Right forelimb (tissue), 1 donor: ENCODE measurements at places on chromosomes 11 and 22.
A peak's percentile ranks its signal among the peaks of the same experiment; 100 is the strongest.

DNA sequence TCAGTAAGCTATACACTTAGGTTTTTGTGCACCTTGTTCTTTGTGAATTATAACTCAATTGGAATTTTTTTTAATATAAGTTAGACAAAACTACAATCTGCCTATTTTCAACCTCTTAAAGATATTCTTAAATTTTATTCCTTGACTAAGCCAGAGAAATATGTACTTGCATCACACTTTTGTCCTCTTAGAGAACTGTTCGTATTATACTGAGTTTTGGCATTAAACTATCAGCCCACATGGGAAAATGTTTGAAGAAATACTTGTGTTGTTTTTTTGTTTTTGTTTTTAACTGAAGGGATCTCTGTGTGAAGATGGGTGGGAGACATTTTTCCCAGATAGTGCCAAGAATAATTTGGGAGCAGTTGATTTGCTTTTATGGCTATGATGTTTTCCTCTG is 25.3 kb downstream of the CEP295 start:
- DNase-seq = no peak

DNA sequence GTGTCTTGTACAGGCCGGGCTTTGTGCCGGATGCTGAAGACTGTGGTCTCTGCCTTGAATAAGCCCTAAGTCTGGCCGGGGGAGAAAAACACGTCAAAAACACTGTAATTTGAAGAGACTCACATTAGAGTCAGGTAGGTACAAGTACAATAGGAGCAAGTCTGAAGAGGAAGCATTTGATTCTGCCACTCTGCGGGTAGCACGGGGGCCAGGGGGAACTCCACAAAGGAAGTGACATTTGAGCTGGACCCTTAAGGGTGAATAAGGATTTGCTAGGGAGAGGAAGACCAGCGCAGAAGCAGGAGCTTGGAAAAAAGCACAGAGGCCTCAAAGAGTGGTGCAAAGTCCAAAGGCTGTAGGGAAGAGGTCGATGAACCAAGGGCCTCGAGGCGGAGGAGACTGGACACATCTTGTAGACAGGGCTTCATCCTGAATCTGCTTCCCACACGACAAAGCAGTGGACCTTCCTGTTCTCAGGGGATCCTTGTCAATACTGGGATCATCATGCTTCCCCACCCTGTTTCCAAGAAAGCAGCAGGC is 38.7 kb downstream of the BUD13 start:
- peak; percentile 30 for DNase-seq

DNA sequence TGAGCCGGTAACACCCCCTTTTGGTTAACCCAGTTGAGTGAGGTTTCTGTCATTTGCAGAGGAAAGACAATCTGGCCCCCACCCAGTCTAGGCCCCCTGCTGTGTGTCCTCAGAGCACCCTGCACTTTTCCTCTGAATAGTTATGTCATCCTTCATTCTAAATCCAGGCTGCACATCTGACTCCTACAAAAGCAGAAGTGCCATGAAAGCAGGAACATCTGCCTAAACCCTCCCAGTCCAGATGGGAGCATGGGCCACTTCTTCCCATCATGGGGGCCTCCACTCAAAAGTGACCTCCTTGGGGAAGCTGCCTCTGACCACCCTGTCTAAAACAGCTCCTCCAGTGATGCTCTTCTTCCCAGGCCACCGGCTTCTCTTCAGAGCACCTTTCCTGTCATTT is 53.7 kb upstream of the HMGXB4 start:
- no peak for DNase-seq

GRCh38 chr22:47174096-47174495 is 411.6 kb downstream of the TBC1D22A start:
- DNase-seq = no peak

- DNase-seq = peak; percentile 19
These were observed 100.9 kb downstream of the CTTN start for GRCh38 chr11:70498976-70499801.

DNA sequence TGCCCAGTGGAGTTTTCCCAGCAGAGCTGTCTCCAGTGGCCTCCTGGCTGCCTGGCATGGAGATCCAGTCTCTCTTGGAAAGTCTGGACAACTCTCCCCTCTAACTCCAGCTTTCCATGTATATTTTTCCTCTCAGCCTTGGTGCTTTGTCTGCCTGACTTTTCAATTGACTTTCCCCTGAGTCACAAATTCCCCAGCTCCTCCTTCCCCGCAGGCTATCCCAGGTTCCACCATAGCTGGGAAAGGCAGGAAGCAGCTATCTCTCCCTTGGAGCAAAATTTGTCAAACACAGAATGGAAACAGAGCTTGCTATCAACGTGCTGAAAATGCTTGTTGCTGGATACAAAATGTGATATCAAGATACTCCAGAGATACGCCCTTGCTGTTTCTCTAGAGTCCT is 384.8 kb downstream of the TMEM135 start:
- DNase-seq = no peak

DNA sequence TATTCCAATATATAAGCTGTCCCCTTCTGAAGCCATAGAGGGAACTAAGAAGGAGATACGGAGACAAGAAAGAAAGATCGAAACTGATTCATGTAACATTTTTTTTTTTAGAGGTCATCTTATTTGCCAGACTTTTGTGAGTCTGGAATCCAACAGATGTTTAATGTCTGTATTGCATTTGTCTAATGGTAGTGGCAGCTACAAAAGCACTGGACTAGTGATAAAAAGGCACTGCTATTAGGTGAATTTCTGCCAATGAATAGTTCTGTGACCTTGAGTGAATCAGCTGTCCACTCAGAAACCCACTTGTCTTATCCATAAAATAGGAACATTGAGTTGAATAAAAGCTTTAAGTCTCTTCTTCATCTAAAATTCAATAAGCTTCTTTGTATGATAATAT is 25.8 kb upstream of the LUZP2 start:
- DNase-seq = no peak

DNA sequence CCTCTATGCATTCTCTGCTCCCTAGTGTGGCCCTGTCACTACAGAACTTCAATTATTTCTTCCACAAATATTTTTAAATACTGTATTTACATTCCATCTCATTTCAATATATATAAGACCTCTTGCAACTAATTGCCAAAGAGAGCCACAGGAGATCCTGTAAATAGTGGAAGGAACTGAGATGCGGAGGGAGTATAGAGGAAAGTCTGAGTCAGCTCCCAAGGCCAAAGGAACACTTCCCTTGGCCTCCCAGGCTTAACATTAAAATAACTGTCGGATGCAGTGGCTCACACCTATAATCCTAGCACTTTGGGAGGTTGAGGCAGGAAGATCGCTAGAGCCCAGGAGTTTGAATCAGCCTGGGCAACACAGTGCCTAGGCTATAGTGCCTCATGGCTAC is 31.2 kb downstream of the RBFOX2 start:
- no peak for DNase-seq

DNA sequence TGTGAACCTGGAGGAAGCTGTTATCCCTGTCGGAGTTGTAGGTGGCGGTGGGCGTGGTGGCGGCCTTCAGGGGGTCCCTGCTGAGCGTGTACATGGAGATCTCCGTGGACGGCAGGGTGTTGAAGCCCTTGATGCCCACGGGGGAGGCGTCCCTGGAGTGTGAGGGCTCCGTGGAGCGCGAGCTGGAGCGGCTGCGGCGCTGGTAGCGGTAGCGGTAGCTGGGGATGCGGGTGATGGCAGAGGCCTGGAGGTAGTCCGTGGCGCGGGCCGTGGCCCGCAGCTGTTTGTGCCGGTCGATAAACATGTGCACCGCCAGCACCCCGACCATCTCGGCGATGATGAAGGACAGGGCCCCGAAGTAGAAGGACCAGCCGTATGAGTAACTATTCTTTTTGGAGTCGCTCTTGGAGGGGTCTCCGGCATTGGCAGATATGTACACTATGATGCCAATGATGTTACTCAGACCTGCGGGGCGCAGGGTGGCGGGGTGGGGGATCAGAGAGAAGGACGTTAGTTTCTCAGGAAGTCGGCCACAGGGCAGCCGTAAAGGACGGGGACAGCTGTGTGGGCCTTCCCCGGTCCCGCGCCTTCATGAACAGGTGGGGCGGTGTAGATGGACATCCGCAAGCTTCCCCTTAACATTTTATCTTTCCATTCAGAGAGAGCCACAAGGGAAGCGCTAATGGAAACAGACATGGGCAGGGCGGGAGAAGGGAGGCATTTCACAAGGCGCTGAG is 35.6 kb upstream of the EIF3D start:
- DNase-seq = no peak

GRCh38 chr22:20432244-20432686 is 5.4 kb downstream of the SCARF2 start:
- no peak for DNase-seq

DNA sequence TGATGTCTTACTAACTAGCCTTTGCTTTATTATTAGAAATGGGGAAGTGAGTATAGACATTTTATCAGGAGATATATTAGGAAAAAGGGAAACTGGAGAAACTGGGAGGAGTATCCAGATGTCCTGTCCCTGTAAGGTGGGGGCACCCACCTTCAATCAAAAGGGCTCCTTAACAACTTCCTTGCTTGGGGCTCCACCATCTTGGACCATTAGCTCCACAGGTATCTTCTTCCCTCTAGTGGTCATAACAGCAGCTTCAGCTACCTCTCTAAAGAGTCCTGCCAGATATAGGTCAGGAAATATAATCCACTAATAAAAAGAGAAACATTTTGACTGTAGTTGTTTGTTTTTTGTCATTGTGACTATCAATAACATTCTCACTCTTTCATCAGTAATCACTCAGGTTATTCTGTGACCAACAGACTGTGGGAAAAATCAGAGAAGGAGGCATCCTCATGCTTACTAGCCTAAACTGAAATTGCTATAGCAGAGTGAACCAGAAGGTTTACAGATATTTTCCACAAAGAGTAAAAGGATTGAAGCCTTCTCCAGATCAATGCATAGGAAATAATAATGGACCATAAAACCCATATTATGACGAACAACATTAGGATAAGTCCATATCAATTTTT is 10.4 kb downstream of the OR51B4 start:
- DNase-seq = no peak

DNA sequence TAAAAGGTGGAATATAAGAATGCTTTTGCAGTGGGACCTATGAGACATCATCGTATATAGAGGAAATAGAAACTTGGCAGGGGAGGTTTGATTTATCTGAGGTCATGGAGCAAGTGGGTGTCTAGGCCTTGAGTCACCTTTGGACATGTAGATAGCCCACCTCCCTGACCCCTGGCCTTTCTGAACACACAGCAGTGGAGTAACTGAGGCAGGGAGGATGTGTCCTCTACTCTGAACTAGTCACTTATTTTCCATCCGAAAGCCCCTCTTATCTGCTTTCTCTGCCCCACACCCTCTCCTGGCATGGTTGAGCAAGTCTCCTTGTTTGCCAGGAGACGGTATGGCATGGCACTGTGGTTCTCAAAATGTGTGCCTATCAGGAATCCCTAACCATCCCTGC is 7.9 kb downstream of the CD82 start:
- DNase-seq = no peak

DNA sequence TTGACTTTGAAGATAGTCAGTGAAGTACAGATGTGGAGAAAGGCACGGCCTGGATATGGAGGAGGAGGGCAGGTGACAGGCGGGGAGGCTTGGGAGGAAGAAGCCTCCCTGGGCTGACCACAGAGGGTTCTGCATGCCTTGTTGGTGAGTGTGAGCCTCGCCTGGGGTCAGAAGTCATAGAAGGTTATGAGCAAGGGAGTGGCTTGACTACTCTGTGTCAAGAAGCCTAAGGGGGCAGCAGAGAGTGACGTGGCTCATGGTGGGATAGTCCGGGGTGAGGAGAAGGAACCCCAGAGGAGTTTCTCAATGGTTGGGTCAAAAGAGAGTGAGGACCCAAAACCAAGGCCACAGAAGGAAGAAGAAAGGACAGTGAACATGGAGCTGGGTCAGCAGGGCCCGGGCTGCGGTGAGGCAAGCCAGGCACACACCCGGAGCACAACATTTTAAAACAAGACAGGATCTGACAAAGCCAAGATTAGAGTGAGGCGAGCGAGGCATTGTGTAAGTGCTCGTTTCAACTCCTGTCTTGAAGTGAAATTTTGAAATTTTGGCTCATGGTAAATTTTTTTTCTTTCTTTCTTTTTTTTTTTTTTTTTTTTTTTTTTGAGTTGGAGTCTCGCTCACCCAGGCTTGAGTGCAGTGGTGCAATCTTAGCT is 31.9 kb downstream of the PDGFB start:
- DNase-seq = no peak

GRCh38 chr11:111798279-111798678 is 32.1 kb upstream of the PPP2R1B start:
- no peak for DNase-seq

DNA sequence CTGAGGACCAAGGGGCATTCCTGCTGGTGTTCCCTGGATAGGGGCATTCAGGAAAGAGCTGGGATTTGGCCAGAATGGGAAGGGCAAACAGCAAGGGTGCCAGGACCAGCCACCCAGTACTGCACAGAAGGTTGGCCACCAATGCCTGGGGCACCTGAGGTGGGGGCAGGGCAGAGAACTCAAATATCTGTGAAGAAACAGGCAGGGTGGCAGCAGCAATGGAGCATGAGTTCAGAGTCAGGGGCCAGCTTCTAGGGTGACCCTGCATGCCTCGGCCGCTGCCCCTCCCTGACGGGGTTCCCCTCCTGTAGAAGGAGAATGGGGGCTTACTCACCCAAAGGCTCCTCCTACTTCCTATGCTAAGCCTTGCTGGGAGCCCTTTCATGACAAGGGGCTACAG is 79.3 kb upstream of the SHANK2 start:
- no peak for DNase-seq

DNA sequence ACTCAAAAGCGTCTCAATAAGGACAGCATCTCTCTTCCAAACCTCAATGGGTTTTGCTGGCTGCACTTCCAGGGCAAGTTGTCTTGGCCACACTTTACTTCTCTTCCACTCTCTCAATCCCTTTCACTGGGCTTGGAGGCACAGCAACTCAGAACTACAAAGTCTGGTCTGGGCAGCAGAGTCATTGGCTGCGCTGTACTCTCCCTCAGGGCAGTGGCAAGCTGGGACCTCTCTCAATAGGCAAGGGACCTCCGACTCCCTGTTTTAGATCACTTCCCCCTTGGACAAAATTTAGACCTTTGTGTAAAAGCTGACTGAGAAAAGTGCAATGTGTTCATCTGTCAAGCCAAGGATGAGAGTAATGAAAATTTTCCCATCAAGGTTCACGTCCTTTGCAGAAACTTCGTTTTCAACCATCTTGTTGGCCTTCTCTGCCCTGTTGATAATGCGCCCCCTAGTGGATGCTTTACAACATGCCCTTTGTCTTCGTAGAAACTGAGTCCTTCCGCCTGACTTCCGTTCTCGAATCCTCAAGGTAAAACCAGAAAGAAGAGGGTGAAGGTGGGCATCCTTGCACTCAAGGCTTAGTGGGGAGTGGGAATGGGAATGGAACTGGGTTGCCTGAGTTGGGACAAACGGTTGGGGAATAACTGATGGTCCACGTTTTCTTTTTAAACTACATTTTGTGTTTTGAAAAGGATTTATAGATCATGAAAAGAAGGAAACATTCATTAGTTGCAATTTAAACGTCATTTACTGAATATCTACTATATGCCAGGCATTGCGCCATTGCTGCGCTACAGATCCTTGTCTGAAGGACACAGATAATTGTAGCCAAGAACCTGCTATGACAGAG is 99.1 kb downstream of the CD44 start:
- DNase-seq = no peak
